Central memory CD4-positive, alpha-beta T cell (primary cell): ENCODE measurements at places on chromosomes 5 and 9.

DNA sequence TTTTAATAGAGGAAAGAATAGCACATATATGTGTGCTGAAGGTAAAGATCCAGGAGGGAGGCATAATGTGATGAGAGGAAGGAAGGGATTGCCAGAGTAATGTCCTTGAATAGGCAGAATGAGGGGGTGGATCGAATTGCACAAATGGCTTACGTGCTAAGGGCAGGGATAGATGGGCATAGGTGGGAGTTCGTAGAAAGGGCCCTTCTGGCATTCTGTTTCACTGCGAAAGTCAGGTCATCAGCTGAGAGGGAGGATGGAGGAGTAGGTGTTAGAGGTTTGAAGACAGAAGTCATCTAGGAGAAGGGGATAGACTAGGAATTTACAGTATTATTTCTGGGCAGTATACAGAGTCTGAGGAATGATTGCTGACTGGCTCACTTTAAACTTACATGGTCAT is 32.1 kb downstream of the CNOT6 start:
- DNase-seq = no peak

DNA sequence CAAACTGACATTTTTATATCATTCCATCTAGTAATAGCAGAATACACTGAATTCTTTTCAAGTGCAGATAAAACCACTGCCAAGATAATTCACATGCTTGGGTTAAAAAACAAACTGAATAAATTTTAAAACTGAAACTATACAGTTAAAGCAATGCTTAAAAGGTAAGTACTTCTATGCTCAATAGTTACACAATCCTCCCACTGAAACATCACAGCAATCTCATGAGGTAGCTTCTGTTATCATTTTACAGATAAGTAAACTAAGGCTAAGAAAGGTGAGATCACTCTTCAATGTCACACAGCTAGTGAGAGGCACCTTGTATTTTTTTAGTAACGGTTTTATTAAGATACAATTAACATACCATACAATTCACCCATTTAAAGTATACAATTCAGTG is 13.4 kb upstream of the GOLGA1 start:
- DNase-seq = no peak

DNA sequence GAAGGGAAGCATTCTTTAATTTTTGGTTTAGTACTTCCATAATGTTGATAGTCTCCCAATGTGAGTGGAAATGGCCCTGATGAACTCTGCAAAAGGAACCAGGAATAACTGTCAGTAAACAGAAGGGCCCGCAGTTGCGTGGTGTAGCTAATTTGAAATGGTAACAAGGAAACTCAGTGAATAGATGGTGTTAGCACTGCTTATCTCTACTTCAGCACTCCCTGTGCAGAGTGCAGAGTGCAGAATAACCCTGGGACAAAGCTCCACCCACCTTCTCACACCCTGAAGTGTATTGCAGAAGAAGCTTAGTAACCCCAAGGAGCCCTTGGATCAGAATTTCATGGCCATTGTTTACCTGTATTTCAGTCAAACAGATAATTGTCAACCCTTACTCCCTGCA is 158.9 kb downstream of the PCSK5 start:
- DNase-seq = no peak

DNA sequence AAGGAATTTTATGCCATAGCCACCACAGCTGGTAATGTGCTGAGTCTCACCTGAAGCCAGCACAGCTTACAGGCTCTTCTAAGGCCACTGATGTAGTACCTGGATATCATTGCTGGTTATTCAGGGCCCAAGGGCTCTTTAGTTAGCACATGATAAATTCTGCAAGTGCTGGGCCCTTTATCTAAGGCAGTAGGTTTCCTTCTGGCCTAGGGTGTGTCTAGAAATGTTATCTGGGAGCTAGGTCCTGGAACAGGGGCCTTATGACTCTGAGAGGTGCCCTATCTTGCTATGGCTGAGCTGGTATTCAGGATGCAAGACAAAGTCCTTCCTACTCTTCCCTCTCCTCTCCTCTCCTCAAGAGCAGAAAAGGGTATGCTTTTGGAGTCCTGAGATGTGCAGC is 1424.5 kb upstream of the NUDT12 start:
- DNase-seq = no peak

DNA sequence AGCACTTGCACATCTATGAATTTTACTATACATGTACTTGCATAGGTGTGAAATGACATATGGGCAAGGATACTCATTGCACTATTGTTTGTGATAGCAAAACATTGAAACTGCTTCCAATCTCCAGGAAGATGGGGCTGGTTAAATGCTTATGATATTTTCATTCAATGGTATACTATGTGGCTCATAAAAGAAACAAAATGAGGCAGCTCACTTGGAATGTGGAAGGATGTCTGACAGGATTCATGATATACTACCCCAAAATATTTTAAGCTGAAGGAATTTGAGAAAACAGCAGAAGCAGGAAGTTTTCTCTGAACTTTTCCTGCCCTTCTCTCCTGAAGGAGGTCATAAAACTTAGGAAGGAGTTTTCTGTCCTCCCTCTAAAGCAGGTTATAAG is 99.6 kb upstream of the CAST start:
- no peak for DNase-seq

- peak; percentile 44 for DNase-seq
These were observed 553 bp downstream of the MAP3K1 start for GRCh38 chr5:56815658-56816545.

GRCh38 chr9:125805586-125805985 is 58.4 kb downstream of the PBX3 start:
- DNase-seq = no peak

- no peak for DNase-seq
These were observed 174.2 kb upstream of the TBC1D2 start for GRCh38 chr9:98429613-98430012.

DNA sequence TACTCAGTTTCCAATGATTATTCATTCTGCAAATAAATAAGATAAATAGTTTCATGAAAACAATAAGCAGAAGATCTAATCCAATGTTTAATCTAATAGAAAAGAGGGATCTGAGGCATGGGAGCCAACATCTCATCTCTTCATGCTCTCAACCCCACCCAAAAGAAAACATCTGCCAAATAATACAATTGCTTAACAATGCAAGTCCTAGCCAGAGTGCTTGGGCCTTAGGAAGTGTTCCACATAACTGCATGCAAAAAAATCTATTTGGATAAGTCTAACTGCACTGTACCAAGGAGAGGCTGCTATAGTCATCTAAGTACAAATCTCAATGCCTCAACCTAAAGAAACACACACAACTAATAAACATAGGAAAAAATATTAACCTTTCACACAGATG is 606.0 kb downstream of the CDH9 start:
- no peak for DNase-seq

DNA sequence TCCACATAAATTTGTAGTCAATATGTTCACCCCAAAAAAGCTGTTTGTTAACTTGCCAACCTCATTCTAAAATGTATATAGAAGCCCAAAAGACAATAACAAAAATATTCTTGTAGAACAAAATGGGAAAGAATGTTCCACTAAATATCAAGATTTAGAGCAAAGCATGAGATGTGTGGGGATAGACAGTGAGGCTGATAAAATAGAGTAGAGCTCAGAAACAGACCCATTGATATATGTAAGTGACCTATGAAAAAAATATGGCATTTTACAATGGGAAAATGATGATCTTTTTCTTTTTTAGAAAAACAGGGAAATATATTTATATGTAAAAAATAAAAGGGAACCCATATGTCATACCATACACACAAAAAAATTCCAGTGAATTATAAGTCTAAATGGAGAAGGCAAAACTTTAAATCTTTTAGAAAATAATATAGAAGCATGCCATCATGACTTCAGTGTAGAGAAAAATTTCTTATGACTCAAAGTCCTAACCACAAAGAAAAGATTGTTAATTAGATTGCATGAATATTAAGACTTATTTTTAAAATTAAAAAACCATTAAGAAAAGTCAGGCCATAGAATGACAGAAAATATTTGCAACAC is 6.6 kb upstream of the IFNB1 start:
- no peak for DNase-seq

DNA sequence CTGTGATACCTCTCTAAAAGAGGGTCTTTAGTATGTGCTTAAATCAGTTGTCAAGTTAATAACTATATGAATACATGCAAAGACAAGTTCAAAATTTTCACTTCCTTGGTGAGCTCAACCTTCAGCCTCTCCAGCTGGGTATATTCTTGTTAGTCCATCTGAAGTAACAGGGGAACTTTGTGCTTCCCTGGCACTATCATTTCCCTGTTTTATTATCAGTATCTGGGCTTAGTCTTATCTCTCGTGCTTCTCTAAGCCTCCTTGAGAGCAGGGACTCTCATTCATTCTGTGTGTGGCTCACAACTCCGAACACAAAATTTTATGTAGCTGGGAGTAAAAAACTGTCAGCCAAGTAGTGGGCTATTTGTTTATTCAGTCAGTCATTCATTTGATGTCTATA is 175.9 kb upstream of the MAP3K1 start:
- no peak for DNase-seq

DNA sequence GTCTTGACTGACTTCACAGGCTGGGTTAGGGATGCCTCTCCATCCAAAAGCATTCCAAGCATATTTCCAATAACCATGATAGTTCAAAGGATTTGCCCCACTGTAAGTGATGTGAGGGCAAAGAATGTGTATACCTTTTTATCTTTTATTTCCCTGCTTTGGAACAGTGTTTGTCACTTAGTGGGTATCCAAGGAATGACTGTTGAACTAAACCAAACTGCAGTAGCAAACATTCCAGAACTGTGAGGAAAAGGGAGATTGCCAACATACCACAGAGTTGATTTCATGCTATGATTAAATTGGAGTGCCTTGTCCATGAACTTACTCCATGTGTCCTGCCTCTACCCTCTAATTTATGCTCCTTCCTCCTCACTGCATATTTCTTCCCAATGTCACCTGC is 400.0 kb downstream of the KIAA0825 start:
- DNase-seq = no peak

GRCh38 chr9:124003636-124004349 is 7.8 kb upstream of the LHX2 start:
- DNase-seq = no peak

DNA sequence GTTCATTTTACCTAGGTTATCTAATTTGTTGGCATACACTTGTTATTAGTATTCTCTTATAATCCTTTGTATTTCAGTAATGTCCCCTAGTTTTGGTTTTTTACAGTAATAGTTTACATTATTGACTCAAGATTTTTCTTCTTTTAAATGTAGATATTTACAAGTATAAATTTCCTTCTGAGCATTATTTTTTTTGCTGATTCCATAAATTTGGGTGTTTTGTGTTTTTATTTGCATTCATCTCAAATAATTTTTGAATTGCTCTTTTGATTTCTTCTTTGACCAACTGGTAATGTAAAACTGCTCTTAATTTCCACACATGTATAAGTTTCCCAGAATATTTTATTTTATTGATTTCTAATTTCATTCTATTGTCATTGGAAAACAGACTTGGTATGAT is 68.1 kb downstream of the ESM1 start:
- no peak for DNase-seq

DNA sequence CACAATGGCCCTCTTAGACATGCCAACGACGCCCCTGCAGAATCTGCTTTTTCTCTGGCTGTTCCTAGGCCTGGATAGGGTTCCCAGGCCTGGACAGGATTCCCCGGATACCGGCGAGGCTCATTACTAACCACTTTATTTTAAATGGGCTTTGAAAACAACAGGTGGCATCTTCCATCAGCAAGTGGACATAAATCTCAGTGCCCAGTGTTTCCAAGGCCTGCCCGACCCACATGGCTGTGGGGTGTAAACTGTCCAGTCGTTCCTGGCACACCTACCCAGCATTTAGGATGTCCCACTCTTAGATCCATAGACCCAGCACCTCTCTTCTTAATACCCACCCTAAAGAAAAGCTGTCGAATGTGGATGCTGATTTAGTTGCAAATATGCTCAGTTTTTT is 896 bp downstream of the CMBL start:
- no peak for DNase-seq

GRCh38 chr5:134538296-134538695 is 12.8 kb downstream of the JADE2 start:
- DNase-seq = no peak

DNA sequence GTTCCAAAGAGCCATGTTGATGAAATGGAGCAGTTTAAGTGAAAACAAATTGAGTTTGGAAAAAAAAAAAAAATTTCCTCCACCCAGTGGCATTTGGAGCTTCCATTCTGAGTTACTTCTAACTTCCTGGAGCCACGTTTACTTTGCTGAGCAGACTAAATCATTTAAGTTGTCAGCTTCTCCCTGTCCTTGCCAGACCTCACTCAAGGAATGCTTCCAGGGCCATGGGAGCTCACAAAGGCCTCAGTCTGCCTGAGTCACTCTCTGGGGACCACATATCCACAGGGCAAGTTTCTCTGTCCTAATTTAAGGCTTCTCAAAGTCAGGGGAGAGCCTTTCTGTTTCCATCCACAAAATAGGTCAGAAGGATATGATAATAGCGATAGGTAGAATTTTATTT is 210.3 kb upstream of the TNC start:
- DNase-seq = no peak

DNA sequence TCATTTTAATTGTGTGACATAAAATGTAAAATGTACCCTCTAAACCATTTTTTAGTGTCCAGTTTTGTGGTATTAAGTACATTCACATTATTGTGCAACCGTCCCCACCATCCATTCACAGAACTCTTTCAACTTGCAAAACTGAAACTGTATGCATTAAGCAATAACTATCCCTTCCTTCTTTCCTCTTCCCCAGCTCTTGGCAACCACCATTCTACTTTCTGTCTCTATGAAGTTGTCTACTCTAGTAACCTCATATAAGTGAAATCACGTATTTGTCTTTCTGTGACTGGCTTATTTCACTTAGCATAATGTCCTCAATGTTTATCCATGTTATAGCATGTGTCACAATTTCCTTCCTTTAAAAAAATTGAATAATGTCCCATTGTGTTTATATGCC is 142.4 kb downstream of the C9orf152 start:
- no peak for DNase-seq

DNA sequence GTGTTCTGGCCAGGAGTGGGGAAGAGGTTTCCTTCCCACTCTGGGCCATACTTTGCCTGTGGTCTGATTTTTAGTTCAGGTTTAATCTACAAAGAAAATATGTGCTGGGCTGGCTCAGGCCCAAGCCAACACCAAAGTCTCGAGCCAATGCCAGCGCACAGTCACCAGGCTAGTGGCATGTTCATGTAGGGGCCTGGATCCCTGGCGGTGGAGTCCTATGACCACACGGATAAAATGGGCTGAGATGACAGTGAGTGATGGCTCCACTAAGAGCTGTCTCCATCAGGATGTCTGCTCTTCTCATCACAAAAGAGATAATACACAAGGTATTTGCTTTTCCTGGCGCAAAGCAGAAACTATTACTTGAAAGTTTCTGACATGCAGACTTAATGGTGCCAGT is 92.9 kb upstream of the PTPN3 start:
- no peak for DNase-seq

DNA sequence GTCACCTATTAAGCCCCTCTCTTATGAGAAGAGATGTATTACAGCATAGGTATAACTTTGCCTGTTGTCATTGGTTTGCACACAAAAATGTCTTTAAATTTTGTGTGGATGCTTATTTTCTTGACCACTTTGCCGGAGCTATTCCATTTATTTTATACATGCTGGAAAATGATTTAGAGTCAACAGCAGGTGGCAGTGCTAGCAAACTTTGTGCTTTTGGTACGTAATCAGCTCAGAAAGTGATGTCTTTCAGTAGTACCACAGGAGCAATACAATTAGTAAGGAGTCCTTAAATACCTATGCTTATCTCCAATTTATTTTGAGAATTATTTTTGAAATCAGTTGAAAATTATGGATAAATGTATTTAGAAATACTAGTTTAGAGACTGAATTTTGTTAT is 19.8 kb upstream of the NUDT12 start:
- DNase-seq = no peak
